Spinal cord (tissue), 10 donors: ENCODE measurements at places on chromosomes 11 and 22. TPM values are rescaled to one million over a fixed set of nuclear protein-coding genes. Genes with fewer than 3 reads are reported as not detected.

DNA sequence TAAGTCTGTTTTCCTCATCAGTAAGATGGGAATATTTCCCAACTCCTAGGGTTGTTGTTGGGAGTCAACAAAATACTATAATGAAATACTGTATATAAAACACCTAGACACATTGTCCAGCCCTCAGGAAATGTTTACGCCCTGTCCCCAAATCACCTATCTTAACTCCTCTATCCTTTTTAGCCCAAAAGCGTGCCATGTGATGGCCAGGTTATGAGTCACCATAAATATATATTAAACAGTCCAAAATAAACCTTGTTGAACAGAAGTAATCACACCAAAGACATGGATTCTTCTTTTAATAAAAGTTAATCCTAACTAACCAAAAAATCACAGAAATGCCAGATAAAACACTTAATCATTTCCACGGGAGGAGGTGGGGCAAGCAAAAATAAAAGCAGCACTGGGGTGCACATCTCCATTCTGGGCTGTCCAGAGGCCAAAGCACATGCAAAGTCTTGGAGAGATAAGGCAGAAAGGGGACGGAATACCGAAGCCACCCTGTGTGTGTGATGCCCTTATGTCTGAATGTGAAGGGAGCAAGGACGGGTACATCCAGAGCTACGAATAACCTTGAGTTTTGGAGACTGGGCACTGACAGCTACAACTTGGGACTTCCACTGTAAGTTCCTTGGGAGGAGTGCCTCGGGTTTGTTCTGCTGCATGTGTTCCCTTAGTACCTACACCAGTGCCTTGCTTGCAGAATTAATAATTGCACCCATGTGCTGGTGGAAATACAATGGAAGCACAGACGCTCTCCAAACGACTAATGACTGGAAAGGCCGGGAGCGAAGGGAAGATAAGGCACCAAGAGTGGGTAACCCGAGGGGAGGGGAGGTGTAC is 1.1 kb downstream of the OSBP start:
- no peak for DNase-seq
- H3K36me3 ChIP-seq = peaks cover 7% of the 10 kb centered on the region
- H3K4me3 ChIP-seq = peak overlapping the region; percentile 90
- no peaks in the 10 kb centered on the region for H3K27me3 ChIP-seq

GRCh38 chr11:43835104-43835503 is 45.5 kb upstream of the ALKBH3 start:
- H3K4me3 ChIP-seq = no peak overlapping the region
- no peak overlapping the region for H3K27ac ChIP-seq
- no peaks in the 10 kb centered on the region for H3K4me1 ChIP-seq
- H3K36me3 ChIP-seq = no peaks in the 10 kb centered on the region
- DNase-seq = peak; percentile 43
- no peaks in the 10 kb centered on the region for H3K27me3 ChIP-seq

DNA sequence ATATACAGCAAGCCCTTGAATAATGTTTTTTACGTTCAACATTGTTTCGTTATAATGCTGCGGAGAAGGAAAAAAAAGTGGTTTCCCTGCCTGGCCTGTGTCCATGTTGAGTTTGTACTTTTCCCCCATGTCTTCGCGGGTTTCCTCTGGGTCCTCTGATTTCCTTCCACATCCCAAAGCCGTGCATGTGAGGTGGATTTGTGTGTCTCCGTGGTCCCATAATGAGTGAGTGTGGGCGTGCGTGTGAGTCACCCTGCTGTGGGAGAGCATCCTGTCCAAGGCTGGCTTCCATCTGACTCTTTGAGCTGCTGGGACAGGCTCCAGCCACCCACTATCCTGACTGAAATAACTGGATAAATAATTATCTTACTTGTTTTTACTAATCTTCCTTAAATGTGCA is 29.6 kb upstream of the SNX19 start:
- H3K27ac ChIP-seq = no peak overlapping the region
- H3K4me3 ChIP-seq = no peak overlapping the region
- H3K36me3 ChIP-seq = no peaks in the 10 kb centered on the region
- no peaks in the 10 kb centered on the region for H3K4me1 ChIP-seq

GRCh38 chr11:7525424-7525823 is 11.6 kb downstream of the PPFIBP2 start:
- no peak for DNase-seq
- no peaks in the 10 kb centered on the region for H3K27me3 ChIP-seq
- no peak overlapping the region for H3K4me3 ChIP-seq
- no peaks in the 10 kb centered on the region for H3K4me1 ChIP-seq
- H3K27ac ChIP-seq = no peak overlapping the region

GRCh38 chr11:14969901-14970323 is 2.2 kb downstream of the CALCA start:
- no peak overlapping the region for H3K4me3 ChIP-seq
- DNase-seq = no peak
- peaks cover 52% of the 10 kb centered on the region for H3K27me3 ChIP-seq
- H3K4me1 ChIP-seq = peaks cover 32% of the 10 kb centered on the region
- H3K36me3 ChIP-seq = no peaks in the 10 kb centered on the region
- no peak overlapping the region for H3K27ac ChIP-seq

OLFML1 gene
- total RNA-seq = 19.0 TPM

PRG2 gene
- 2.4 TPM for total RNA-seq
